ENCODE measurements at places on chromosomes 4 and X. TPM values are rescaled to one million over a fixed set of nuclear protein-coding genes. Genes with fewer than 3 reads are reported as not detected.
A peak's percentile ranks its signal among the peaks of the same experiment; 100 is the strongest.

MAGEA1 gene
- total RNA-seq, result not detected

SPP1 gene
- 1.5 TPM for total RNA-seq

TRPC5OS gene
- total RNA-seq, result not detected

DAPP1 gene
- total RNA-seq, result 40.3 TPM

GRCh38 chrX:39938466-39938865 lies 159.3 kb downstream of the BCOR start:
- H3K27me3 ChIP-seq, result no peaks in the 10 kb centered on the region
- DNase-seq, result no peak
- peaks cover 25% of the 10 kb centered on the region for H3K4me1 ChIP-seq
- no peak overlapping the region for H3K27ac ChIP-seq

DNA sequence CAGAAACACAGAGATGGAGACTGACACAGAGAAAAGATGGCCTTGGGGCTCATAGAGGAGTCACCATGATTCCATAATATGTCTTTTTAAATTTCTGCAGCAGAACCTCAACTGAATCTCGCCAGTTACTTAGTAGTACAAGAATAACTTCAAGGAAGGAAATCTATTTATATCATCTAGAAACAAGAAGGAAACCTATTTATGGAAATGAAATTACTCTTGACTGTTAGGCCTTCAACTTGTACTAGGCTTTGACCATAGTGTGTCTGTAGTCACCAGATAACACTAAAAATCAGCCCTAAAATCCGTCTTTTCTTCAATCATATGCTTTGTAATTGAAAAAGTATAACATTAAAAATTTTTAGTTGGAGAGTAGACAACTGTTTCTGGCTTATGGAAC lies 740.4 kb downstream of the TRIML1 start:
- H3K4me1 ChIP-seq, result no peaks in the 10 kb centered on the region
- H3K4me3 ChIP-seq, result no peak overlapping the region
- no peak for DNase-seq
- H3K27ac ChIP-seq, result no peak overlapping the region
- H3K27me3 ChIP-seq, result no peaks in the 10 kb centered on the region

DNA sequence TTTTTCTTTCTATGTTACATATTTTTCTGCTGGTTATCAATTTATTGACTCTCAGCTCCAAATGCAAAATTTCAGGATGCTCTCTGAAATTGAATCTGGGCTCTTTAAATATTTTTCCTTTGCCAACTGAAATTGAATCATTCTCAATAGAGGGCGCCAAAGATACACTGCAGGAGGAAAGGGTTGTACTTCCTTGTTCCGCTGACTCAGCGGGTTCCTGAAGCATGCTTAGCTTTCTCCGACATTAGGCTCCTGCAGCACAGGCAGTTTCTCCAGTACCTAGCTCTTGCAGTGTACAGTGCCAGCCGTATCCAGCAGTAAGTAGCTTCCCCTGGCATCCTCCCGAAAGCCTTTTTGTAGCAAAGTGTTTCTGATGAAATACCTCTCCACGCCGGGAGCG lies 28.8 kb upstream of the CFAP47 start:
- H3K4me3 ChIP-seq, result no peak overlapping the region
- H3K27me3 ChIP-seq, result no peaks in the 10 kb centered on the region
- no peaks in the 10 kb centered on the region for H3K36me3 ChIP-seq
- DNase-seq, result no peak
- no peak overlapping the region for H3K27ac ChIP-seq
- H3K4me1 ChIP-seq, result no peaks in the 10 kb centered on the region

DNA sequence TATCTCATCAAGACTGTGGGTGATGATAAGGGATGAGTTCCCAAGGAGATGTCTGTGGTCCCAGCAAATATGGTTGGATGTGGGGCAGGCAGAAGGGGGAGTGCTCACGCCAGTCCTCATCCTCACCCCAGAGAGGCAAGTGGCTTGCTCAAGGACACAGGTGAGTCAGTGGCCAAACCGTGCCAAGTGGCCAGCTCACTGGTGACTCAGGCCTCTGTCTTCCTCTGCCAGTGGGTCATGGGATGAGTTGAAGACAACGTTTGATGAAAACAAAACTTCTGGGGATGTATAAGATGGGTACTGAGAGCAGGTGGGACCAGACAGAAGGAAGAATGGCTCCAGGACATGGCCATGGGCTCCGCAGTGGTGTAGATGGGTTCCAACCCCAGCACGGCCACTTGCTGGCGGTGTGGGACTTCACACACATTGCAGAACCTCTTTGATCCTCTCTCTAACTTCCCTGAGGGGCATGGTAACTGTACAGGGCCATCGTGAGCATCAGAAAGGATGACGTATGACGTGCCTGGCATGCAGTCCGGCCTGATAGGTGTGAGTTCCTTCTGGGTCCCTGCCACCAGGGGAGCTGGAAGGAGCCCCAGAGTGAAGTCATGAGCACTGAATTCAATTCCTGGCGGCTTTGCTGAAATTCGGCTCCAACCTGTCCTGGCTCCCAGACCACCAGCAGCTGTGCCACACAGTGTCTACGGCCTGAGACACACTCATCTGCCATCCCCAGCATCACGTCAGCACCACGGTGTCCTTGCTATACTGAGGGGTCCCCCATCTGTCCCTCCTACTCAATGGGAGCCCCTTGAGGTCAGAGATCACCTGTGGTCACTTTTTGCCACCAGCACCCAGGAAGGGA lies 41.3 kb upstream of the GPR78 start:
- H3K4me3 ChIP-seq, result no peak overlapping the region
- no peaks in the 10 kb centered on the region for H3K36me3 ChIP-seq
- H3K27ac ChIP-seq, result no peak overlapping the region
- peaks cover 8% of the 10 kb centered on the region for H3K4me1 ChIP-seq
- DNase-seq, result peak; percentile 40

DNA sequence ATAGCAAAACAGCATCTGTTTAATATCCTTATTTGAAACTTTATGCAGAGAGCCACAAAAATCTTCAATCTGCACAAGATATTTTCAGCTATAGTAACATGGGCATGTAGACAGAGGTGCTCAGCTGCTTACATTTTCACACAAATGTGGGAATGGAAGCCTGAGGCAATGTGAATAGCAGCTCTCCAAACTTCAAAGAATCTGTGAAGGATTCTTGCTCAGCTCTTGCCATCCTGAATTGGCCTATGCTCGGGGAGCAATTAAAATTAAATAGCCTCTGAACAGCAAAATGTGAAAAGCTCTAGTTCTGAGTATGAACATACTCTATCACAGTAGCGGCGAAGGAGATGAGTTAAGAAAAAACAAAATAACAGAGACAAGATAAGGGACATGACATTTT lies 1523.8 kb downstream of the PCDH7 start:
- no peak for DNase-seq
- no peak overlapping the region for H3K4me3 ChIP-seq
- no peaks in the 10 kb centered on the region for H3K27me3 ChIP-seq

DNA sequence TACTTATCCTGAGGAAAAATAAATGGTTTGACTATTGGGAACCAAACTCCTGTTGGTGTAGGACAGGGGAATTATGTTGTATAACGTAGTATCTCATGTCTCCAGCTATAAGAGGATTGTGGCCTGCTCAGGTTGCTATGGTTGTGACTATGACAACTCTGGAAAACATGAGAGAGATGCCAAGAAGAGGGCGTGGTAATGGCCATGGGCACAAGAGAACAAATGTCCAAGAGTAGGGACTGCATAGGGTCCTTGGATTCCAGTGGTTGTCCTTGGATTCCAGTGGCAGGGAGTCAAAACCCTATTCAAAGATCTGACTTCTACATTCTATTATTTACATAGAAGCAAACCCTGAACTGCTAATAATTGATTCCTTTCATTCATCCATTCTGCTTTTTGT lies 6.8 kb upstream of the MOB1B start:
- no peaks in the 10 kb centered on the region for H3K27me3 ChIP-seq
- H3K4me1 ChIP-seq, result peaks cover 5% of the 10 kb centered on the region
- no peak overlapping the region for H3K27ac ChIP-seq

DNA sequence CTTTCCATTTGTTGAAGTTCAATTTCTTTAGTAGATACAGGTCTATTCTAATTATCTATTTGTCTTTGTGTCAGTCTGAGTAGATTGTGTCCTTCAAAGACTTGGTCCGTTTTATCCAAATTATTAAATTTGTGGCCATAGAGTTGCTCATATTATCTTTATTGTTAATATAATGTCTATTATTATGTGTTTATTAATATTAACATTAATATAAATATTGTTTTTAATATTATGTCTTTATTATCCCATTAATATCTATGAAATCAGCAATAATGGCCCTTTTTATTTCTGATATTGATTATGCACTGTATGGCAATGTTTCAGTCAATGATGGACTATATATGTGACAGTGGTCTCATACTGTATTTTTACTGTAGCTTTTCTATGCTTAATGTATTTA lies 2067.3 kb upstream of the AGA start:
- no peak overlapping the region for H3K4me3 ChIP-seq
- no peaks in the 10 kb centered on the region for H3K36me3 ChIP-seq
- no peaks in the 10 kb centered on the region for H3K4me1 ChIP-seq
- no peak for DNase-seq
- no peak overlapping the region for H3K27ac ChIP-seq
- no peaks in the 10 kb centered on the region for H3K27me3 ChIP-seq
